ENCODE measurements at places on chromosomes 3 and 15. TPM values are rescaled to one million over a fixed set of nuclear protein-coding genes. Genes with fewer than 3 reads are reported as not detected.

The CTXN2 gene
- total RNA-seq, result 1.0 TPM

The ZNF80 gene
- 0.47 TPM for total RNA-seq

The GP9 gene
- total RNA-seq, result 1.4 TPM

The AHSG gene
- 1.6 TPM for total RNA-seq

The ZNF621 gene
- total RNA-seq, result 19.7 TPM

The XYLB gene
- 12.4 TPM for total RNA-seq

The CKMT1B gene
- total RNA-seq, result not detected

The FBXW12 gene
- total RNA-seq, result 0.81 TPM

The GOLGA8A gene
- total RNA-seq, result 136 TPM

The WWTR1 gene
- total RNA-seq, result 47.0 TPM

The RASGRP1 gene
- total RNA-seq, result 7.4 TPM

DNA sequence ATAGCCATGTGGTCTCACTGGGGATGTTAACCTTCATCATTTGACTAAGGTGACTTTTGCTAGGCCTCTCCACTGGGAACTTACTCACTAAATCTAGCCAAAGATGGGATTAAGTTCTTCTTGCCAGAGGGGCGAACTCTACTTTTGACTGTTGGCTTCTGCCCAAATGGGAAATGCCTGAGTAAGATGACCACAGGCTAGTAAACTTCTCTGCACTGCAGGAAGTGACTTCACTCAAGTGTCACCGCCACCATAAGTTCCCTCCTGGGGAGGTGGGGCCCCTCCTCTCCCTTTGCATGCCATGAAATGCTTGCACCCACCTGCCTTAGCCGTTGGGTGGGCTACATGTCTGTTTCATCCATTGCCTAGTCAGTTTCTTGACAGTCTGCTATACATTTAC, 388.3 kb downstream of the FEZF2 start:
- no peak for DNase-seq

DNA sequence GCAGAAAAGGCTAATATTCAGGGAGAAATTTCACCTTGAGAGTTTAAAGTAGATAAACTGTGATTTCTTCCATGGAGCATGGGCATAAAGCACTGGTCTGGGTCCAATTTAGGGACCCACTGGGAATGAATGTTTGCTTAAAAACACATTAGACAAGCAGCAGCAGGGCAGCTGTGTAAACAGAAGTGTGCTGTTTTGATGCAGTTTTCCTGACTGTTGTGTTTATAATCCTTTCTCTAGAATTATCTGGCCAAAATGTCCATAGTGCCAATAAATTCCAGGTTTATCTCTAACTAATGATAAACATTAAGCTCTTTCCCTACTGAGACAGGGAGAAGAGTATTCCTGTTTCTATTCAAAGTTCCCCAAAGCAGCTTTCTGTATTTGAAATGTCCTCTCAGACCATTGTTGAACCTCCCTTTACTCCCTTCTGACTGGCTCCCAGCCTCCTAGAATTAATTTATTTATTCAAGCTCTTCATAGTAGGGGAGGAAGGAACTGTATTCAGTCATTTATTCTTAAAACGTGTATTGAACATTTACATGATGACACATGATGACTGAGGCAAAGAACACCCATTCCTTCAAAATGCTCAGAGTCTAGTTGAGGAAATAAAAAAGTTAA, 7.0 kb upstream of the TM4SF18 start:
- DNase-seq, result peak; percentile 35

GRCh38 chr3:171757361-171758034, 52.8 kb downstream of the PLD1 start:
- DNase-seq, result no peak

GRCh38 chr3:186487819-186488218, 56.4 kb downstream of the CRYGS start:
- DNase-seq, result no peak

GRCh38 chr15:101314336-101315125, 19.5 kb upstream of the SNRPA1 start:
- no peak for DNase-seq

- DNase-seq, result no peak
Observed at GRCh38 chr15:69606921-69607500, 154.4 kb downstream of the RPLP1 start.

GRCh38 chr3:117762621-117763037, 1053.0 kb downstream of the TUSC7 start:
- no peak for DNase-seq

DNA sequence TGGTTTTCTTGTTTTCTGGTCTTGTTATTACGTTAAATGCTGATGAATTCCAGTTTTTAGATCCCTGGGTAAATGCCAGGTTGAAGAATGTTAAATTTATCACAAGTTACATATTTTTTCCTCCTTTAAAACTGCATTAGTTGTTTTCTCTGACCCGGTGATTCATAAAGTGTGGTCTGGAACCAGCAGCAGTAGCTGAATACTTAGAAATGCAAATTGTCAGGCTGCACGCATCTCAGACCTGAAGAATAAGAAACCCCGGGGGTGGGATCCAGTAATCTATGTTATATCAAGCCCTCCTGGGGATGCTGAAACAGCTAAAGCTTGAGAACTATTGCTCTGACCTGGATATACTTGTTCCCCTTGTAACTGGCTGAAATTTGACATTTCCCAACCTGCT, 69.1 kb downstream of the PEX5L start:
- no peak for DNase-seq

- no peak for DNase-seq
Observed at GRCh38 chr3:37551857-37552256, 309.8 kb upstream of the CTDSPL start.

DNA sequence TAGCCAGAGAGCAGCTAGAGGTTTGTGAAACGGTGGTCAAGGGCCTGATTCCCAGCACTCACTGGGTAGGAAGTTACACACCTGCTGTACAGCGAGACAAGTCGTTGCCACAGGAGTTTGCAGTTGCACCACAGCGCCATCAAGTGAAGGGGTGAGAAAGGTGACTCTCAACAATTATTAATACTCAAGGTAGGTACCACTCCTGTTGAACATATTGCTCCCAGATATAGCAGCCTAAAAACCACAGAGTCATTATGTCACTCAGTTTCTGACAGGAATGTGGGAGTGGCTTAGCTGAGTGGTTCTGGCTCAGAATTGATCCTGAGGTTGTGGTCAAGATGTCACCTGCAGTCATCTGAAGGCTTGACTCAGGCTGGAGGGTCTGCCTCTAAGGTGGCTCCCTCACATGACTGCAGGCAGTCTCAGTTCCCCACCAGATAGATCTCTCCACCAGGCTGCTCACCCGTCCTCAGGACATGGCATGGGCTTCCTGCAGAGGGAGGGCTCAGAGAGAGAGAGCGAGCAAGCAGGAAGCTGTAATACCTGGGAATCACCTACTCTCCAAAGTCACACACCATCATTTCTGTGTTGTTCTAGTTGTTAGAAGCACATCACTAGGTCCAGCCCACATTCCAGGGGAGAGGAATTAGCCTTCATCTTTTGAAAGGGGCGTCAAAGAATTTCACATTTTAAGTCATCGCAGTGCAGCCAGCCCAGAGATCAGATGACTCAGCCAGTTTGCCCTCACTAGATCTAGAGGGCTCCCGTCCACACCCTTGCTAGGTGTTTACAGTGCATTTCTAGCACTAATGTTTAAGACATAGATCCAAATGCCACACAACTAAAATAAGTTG, 17.0 kb upstream of the ANO10 start:
- DNase-seq, result no peak

GRCh38 chr15:92803852-92804609, 96.1 kb upstream of the CHD2 start:
- DNase-seq, result peak; percentile 37

- no peak for DNase-seq
Observed at GRCh38 chr3:128799653-128800052, 73.7 kb downstream of the RAB7A start.

DNA sequence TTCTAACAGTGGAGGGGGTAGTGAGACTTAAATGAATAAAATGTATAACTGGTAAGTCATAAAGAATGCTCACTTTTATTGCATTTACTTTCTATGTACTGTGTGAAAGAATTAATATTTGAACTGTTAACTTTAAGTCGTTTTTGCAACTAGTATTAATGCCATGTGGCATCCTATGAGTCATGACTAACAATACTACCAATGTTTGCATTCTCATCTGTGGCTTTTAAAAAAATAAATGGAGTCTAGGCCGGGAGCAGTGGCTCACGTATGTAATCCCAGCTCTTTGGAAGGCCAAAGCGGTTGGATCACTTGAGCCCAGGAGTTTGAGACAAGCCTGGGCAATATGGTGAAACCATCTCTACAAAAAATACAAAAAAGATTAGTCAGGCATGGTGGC, 5.2 kb downstream of the C3orf49 start:
- no peak for DNase-seq

DNA sequence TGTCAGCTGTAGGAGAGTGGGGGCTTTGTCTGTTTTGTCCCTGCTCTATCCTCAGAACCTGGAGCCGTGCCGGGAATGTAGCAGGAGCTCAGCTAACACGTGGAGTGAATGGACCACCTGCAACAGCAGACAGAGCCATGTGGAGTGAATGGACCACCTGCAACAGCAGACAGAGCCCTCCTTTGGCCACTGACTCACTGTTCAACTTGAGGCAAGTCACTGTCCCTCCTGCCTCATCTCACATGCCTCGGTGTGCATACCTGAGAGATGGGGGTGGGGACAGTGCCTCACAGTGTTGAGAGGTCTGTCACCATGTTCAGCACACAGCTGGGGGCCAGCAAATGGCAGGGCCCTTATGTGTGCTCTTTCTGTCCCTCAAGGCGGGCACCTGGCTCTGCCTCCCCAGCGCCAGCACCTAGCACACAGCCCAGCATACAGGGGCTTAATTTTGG, 27.9 kb downstream of the FEM1B start:
- DNase-seq, result peak; percentile 8

DNA sequence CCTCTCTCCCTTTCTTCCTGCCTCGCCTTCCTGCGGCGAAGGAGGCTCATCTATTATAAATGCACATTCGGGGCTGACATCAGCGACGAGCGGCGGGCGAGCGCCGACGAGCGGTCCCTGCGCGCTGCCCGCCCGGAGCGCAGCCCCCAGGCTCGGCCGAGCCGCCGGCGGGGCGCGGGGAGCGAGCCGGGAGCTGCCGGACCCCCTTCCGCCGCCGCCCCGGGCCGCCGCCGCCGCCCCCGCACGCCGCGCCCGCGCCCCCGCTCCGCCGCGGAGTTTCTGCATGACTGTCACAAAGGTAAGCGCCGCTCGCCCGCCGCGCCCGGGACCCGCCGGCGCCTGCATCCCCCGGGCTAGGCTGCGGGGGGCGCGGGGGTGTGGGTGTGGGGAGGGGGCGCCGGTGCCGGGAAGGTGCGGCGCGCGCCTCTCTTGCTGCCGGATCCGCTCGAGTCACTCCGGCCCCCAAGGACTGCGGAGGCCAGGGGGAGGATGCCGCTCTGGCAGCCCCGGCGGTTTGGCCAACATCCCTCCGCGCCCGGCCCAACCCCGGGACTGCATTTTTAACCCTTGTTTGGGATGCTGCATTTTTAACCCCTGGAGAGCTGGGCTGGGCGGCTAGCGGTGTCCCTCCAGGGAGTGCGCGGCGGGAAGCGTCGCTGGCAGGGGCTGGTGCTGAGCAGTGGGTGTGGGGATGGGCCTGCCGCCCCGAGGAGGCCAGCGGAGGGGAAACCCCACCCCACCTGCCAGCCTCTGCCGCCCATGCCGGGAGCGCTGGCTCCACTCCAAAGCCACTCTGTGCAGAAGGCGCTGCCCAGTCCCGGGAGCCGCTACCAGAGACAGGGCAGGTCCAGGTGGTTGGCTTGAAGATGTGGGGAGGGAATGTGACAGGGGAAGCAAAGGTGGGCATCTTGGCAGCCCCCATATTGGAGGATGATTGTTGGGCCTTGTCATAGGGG, at the start of gene CORO2B:
Gene CORO2B, plus strand, starts transcription at position 14 of the 956 bp plus-strand sequence. Its CDS starts 270 bp downstream, at position 284.
- peak; percentile 34 for DNase-seq

- DNase-seq, result no peak
Observed at GRCh38 chr3:117893001-117893400, 1141.6 kb downstream of the IGSF11 start.

DNA sequence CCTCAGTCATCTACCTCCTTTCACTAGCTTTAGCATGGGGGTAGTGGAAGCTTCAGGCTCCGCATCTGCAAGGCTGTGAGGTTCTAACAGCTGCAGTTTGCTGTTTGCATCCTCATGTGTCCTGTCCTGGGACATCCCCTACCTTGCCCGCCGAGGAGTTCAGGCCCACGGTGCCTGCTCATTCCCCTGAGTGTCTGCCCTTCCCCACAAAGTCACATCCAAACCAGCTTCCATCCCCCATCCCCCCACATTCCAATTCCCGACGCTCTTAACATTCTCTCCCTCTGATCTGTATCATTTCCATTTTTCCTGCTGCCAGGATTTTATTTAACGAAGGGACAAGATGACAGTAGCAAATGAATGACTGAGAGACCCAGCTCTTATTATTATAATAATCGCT, 43.8 kb downstream of the HRH1 start:
- DNase-seq, result no peak

- peak; percentile 56 for DNase-seq
Observed at GRCh38 chr3:49006408-49007067, 653 bp upstream of the WDR6 start.

DNA sequence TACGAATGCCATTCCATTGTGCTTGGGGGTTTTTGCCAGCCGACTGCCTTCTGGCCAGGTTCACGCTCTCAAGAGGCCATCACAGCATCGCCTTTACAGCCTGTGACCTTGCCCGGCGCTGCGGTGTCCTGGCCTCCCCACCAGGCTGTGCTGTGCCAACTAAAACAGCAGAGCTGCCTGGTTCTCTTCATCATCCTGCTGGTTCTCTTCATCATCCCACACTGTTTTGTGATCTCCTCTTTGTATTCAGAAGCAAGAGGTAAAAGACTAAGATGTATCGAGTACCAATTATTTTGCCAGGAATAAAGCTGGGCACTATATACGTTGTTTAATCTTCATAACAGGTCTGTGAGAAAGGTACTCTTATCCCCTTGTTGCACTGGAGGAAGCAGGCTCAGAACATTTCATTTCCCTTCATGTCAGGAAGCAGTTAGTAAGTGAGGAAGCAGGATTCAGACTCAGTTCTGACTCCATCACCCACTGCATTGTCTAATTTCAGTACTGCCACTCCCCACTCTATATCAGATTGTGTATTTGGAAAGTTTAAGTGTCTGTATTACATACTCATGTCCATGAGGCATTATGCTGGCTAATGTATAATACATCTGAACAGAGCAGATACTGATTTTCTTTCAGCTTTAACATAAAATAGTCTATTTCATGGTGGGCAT, 92.7 kb downstream of the LRRC28 start:
- DNase-seq, result peak; percentile 67

GRCh38 chr3:101631098-101631796, 45.7 kb downstream of the ZBTB11 start:
- no peak for DNase-seq

DNA sequence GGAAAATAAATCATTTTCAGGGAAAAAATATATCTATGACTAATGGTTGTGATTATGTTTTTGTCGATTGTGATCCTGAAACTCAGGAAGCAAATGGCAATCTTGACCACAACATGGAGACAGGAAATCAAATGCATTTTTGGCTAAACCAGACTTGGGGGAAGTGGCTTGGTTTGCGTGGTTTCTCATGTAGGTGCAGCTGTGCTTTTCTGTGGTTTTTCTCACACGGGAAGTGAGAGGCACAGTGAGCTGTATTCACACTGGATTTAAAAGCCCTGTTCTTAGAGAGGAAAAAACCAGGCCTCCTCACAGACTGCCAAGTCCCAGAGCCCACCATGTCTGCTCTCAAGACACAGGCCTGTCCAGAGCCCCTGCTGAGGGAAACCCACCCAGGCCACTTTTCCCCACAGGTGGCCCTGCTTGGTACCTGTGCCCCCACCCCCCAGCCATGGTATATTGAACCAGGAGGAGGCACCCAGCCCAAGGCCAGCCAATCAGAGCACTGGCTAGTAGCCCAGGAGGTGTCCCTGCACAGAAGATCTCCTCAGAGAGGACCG, 46.1 kb downstream of the BTD start:
- no peak for DNase-seq

- DNase-seq, result no peak
Observed at GRCh38 chr3:38542401-38543298, 46.5 kb downstream of the EXOG start.

- DNase-seq, result no peak
Observed at GRCh38 chr3:54353946-54354345, 231.6 kb downstream of the CACNA2D3 start.
